ENCODE measurements at places on chromosomes 16 and 17.

- DNase-seq: no peak
Measured at GRCh38 chr17:79937391-79938335, 98.0 kb downstream of the TBC1D16 start.

DNA sequence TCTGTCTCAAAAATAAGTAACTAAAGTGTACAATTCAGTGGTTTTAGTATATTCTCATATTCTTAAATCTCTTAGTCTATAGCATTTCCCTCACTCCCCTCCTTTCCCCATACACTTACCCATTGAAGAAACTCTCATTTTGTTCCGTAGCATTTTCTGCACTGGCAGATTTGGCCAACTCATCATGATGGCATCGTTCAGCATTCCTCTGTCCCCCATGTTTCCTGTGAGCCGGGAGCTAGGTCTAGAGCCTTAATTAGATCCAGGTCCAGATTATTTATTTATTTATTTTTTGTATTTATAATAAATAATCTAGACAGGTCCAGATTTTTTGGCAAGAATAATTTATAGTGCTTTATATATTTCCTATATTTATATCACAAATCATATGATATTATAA, 31.0 kb downstream of the HEATR3 start:
- DNase-seq: no peak

DNA sequence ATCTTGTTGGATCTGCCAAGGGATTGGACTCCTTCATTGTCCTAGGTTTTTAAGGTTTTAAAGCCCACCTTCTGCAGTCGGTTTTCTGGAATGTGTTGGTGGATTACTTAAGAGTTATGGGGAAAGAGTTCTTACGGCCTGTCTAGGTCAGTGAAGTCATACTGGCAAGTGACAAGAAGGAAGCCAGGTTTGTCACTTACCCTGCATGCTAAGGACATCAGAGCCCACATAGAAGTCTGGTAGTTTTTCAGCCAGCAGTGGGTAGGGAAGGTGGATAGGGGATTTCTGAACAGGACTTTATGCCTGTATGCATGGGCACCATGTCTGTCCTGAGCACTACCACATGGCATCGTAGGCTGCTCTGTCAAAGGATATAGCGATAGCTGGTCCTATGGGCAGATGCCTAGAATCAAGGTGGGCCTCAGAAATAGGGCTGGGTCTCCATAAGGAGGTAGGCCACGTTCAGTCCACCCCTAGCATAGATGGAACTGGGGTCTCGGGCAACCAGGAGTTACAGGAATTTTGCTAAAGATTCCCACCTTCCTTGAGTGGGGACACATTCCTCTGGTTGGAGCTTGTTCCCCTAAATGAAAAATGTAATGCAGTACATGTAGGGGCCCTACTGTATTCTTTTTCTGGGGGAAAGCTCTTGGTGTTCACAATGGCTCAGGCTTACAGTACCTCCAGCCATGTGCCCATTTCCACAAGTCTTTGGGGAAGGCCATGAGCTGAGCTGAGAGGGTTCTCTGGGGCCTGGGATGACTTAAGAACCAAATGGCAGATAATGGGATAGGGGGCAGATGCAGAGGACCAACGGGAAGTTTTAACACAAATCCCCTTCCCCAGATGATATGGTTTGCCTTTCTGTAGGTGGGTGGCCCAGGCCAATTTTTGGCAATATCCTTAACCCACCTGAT, 27.5 kb downstream of the TRPV2 start:
- DNase-seq: no peak

GRCh38 chr17:2102931-2103809, 48.3 kb downstream of the HIC1 start:
- DNase-seq: no peak
